ENCODE measurements at places on chromosomes 16 and 17.
A peak's percentile ranks its signal among the peaks of the same experiment; 100 is the strongest.

GRCh38 chr16:10935226-10935915 lies 6.9 kb downstream of the DEXI start:
- no peak for DNase-seq

DNA sequence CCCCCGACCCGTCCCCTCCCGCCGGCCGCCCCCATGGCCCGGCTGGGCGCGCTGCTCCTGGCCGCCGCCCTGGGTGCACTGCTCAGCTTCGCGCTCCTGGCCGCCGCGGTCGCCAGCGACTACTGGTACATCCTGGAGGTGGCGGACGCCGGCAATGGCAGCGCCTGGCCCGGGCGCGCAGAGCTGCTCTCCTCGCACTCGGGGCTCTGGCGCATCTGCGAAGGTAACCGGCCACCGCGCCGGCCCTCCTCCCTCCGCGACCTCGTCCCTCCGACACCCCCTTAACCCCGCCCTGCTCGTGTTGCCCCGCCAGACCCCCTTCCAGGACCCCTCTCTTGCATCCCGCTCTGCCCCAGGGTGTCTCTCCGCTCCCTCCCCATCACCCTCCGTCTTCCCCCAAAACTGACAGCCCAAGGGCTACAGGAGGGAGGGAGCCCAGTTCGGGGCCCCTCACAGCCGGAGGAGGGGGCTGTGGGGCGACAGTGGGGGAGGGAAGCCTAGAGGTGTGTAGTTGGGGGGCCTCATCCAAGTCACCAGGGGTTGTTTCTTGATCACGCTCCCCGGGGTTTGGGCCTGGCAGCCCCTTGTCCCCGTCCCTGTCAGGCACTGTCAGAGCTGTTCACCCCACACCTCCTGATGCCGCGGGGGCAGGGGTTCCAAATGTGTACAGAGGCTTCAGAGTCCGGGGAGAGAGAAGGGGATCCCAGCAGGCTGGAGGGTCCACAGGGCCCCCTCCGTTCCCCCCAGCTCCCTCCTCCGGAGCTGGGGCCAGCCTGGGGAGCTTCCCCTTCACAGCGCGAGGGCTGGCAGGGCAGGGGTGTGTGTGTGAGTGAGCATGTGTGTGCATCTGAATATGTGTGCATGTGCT lies 794 bp downstream of the TMEM235 start:
- no peak for DNase-seq

DNA sequence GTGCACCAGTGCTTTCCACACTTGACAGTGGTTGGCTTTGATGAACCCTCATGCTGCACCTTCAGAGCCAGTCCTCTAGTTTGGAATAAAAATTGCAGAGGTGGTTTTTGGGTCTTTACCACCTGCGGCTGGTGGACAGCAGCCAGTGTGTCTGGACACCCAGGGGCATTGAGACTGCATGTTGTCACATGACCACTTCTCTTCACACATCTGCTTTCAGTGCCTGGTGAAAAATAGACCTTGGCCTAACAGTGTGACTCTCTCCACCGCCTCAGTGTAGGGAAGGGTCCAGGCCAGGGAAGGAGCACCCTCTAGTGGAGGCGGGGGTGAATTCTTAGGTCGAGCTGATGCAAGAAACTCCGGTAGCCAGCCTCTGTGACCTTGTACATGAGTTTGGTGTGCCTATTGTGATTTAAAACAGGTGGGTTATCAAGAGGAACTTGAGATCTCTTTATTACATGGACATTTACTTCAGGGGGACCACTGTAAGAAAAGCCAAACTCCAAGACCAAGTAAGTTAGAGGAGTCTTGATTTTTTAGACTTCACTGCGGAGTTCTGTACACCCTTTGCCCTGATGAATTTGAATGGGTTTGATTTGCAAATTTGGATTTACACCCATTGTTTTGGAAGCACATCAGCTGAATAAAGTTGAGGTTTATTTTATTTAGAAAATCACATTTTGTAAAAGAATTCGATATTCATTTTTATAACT lies 17.9 kb downstream of the GOSR2 start:
- peak; percentile 66 for DNase-seq

- DNase-seq, result no peak
Observed at GRCh38 chr17:65495122-65496055, 66.1 kb downstream of the AXIN2 start.

DNA sequence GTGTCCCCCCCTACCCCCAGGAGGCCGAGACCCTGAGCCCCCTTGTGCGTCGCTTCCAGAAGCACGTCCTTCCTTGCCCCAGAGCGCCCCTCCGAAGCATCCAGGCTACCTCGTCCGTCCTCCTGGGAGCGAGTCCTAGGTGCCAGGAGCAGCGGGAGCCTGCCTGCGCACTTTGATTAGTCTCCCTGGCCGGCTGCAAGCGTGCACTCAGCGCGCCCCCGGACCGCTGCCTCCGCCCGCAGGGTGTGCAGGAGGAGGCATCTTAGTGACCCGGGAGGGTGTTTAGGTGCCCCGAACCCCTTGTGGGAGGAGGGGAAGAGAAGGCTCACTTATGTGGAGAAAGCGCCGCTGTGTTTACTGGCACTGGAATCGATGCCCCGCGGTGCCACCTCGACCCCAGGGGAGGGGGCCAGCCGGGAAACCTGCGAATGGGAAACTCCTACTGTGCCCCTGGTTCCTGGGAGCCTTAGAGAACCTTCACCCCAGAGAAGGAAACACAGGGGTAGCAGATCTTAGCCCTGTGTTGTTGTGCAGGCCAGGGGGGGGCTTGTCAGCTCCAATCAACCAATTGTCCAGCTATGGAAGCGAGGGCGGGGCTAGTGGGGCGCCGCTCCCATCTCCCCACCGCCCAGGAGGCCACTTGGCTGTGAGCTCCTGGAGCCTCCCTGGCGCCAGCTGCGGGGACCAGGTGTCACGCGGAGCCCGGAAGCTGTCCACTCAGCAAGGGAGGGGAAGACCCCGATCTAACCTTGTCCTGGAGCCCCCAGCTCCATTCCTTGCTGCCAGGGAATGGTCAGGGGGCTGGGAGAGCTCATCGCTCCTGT lies 922.8 kb upstream of the EEF2KMT start:
- no peak for DNase-seq

- DNase-seq, result no peak
Observed at GRCh38 chr17:4490109-4490591, 8.5 kb upstream of the SPNS2 start.

DNA sequence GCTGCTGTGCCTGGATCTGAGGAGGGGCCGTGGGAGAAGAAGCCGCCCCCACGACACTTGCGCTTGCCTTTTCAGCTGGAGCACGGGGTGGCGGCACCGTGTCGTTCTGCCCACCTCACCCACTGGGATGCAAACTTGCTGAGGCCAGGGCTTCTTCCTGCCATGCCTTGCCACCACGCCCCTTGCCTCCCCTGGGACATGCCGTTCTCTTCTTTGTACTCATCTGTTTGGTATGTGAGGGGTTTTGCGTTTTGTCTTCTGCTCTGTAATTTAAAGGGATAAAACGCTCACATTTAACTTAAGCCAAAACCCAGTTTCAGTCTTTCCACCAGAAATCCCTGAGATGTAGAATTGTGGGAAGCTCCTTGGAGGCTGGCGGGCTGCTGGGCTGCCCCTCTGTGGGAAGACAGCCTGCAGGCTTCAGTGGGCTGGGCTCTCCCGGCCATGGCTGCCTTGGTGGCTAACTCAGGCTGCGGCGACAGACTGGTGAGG lies 180.2 kb downstream of the RPTOR start:
- peak; percentile 11 for DNase-seq

DNA sequence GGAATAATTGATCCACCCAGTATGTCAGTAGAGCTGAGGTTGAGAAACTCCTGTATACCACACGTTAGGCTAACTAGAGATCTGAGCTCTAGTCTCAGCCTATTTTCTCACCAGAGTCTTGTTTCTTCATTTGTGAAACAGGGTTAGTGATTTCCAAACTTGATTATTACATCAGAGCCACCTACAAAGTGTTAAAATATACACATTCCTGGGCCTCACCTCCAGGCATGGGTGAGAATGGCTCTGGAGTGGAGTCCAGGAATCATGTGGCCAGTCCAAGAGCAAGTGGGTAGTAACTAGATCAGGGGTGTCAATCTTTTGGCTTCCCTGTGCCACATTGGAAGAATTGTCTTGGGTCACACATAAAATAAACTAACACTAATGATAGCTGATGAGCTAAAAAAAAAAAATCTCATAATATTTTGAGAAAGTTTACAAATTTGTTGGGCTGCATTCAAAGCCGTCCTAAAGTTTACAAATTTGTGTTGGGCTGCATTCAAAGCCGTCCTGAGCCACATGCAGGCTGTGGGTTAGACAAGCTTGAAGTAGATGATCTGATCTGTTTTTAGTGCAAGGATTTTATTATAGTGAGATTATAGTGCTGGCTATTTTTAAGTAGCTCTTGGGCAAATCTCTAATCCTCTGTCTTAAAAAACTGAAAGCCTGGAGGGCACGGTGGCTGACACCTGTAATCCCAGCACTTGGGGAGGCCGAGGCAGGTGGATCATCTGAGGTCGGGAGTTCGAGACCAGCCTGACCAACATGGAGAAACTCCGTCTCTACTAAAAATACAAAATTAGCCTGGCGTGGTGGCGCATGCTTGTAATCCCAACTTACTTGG lies 20.4 kb downstream of the PRCD start:
- DNase-seq, result no peak
